Skeletal muscle cell (primary cell): ENCODE measurements at places on chromosomes 3 and 15.

- no peak for DNase-seq
Measured at GRCh38 chr3:115156046-115156654, 9.1 kb upstream of the ZBTB20 start.

- no peak for DNase-seq
Measured at GRCh38 chr15:39587731-39588530, 7.1 kb downstream of the THBS1 start.

DNA sequence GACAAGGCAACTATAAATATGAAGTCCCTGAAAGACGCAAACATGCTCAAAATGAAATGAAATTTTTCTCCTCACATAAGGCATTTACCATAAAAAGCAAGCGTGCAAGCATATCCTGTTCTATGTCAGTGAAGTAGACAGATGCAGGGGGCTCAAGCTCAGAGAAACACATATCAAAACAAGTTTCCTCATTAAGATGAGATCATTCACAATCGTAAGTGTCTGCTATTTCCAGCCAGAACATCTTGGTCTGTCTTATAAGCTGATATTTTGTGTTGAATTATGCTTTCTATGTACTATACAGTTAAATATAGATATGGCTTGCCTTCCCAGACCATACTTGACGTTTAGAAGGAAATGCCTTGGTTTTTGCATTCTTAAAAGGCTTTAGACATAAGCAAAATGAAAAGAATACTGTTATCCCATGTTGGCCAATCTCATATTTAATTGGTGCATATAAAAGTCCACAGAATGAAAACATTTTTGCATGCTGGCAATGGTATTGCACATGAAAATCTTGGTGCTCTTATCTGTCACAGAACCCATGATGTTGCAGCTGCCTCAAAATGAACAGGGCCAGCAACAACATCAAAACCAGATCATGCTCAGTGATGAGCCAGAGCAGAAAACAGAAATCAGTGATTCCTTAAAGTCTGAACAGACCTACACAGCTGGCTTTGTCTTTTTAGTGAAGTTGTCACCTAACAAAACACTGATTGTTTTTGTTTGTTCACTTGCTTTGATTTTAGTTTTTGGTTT, 65.4 kb downstream of the SIDT1 start:
- no peak for DNase-seq

- DNase-seq = peak; percentile 53
Measured at GRCh38 chr3:48739955-48740823, 23.2 kb upstream of the IP6K2 start.

DNA sequence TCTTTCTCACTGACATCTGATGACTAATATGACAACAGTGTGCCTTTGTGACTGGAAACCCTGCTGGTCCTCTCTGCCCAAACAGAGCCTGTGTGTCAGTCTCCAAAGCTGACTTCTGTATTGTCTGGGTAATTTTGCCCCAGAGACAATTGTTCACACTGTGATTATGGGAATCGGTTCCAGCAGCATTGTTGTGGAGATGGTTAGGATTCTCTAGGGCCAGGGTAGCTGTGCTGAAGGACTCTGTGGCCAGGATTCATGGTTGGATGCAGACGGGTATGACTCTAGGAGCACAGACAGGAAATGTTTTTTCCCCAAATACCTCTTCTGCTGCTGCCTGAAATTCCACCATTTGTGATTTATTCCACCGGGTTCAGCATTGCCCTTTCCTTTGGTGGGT, 57.5 kb upstream of the ITGA11 start:
- DNase-seq = no peak

DNA sequence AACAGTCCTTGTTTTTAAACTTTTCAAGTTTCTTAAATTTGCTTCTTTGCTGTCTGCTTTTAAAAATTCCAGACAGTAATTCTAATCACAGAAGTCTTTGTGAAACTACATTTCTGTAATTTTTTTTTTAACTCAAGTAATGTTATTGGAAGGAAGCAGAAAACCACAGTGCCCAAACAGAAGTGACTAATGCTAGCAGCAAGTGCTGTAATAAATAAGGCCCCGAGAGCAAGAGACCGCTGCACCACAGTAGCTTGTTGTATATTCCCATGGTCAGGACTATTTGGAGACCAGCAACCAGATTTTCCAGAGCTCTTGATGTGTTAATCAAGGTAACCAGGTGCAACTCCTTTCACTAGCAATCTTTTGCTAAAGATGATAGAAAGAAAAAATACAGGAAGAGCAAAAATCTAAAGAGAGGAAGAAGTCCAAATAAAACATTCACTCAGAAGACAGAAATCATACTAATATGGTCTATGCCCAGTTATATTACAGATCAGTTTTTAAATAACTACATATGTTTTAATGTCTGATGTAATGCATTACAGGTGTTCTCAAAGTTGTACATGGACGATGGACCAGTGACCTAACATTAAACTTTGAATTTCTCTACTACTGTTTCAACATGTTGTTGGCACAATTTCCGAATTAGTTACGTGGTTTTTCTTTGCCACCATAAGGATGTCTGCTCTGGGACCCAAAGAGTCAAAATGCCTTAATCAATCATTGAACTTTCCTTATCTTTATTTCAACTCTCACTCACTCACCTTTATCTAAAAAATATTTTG, 36.4 kb downstream of the WWTR1 start:
- DNase-seq = peak; percentile 70

GRCh38 chr3:34319881-34320280, 521.5 kb downstream of the PDCD6IP start:
- DNase-seq = no peak

- DNase-seq = no peak
Measured at GRCh38 chr3:196619223-196619622, 20.3 kb upstream of the NRROS start.

DNA sequence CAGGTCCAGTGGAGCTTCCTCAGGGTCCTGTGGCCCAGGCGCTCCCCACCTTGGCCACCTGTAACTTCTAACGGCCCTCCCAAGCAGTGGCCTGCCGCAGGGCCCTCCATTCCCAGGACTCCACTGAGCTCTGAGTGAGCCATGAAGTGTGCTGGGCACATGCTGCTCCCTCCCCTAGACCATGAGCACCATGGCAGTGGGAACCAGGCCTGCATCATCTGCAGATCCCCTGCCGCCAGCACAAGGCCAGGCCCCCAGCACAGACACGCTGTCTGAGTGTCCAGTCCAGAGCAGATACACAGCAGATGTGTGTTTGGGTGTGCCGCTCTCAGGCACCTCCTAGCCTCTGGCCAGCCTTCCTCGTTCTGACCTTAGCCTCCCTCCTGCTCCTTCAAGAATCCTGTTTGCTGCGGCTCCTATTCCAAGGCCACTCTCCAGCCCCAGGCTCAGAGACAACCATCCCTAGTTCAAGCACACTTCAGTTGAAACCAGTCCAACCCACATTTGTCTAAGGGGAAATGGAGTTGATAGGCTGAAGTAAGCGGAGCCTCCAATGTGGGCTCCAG, 7.0 kb upstream of the KLF15 start:
- DNase-seq = no peak

GRCh38 chr3:71062952-71063772, 520.4 kb downstream of the FOXP1 start:
- DNase-seq = no peak

- DNase-seq = peak; percentile 38
Measured at GRCh38 chr3:128385080-128385832, 81.4 kb downstream of the DNAJB8 start.

DNA sequence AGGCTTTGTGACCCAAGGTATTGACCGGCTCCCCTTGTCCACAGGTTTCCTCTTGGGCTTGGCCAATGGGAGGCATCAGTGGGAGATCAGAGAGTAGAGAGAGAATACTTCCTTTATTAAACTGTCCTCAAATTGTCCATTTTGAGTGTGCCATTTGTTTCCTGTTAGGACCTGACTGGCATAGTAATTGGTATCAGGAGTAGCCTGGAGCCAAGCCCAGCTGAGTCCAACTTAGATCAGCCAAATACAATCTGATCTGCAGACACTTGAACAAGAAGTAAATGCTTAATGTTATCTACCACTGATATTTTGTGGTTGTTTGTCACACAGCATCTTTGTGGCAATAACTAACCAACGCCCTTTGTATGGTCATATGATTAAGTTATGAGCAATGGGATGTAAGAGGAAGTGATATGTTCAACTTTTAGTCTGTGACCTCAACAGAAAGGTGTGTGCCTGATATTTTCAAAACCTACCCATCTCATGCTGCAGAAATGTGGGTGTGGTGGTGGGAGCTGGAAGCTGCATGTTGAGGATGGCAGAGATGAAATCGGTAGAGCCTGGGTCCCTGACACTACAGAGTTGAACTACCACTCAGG, 13.3 kb downstream of the MYD88 start:
- no peak for DNase-seq

GRCh38 chr3:52237006-52237656, 1.8 kb downstream of the TWF2 start:
- no peak for DNase-seq

DNA sequence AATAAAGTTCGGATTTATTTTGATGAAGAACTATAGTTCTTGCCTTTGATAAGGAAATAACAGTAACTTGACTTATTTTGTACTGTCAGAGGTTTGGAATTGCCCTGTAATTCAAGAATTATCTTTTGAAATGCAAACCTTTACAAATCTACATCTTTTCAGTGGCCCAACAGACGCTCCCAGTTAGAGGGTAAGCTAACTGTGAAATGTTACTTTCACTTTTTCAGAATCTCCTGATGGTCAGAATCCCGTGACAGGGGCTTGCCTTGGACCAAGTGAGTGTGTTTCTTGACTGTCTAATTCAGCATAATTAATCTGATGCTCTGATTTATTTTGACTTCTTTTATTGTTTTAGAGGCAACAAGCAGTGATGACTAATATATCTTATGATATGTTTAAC, 262.5 kb downstream of the PLOD2 start:
- DNase-seq = no peak

DNA sequence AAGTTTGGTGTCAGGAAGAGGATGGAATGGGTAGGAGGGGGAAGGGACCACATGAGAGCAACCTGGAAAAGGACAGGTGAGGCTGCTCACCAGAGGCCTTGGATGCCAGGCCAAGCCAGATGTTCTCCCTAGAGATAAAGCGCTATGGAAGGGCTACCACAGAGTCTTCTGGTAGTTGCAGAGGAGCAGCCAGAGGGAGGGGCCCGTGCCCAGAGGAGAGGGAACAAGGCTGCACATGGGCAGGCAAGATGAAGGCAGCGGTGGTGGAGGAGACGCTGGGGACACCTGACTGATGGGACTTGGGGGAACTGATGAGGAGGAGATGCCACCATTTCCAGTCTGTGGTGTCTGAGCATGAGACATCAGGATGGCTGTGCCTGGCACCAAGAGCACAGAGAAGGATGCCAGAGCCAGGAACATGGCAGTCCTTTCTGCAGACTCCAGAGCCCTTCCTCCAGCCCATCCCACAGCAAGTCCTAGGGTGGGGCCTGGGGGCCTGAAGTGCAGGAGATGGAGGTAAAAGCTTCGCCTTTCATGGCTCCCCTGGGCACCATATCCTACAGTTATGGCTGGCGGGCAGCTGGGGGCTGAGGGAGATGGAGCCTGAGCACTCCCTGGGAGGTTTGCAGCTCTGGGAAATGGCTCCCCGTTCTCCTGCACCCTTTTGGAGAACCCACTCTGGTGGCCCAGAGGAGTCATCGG, 103.0 kb downstream of the ETFA start:
- DNase-seq = no peak

- DNase-seq = no peak
Measured at GRCh38 chr3:71247221-71247957, 336.1 kb downstream of the FOXP1 start.

DNA sequence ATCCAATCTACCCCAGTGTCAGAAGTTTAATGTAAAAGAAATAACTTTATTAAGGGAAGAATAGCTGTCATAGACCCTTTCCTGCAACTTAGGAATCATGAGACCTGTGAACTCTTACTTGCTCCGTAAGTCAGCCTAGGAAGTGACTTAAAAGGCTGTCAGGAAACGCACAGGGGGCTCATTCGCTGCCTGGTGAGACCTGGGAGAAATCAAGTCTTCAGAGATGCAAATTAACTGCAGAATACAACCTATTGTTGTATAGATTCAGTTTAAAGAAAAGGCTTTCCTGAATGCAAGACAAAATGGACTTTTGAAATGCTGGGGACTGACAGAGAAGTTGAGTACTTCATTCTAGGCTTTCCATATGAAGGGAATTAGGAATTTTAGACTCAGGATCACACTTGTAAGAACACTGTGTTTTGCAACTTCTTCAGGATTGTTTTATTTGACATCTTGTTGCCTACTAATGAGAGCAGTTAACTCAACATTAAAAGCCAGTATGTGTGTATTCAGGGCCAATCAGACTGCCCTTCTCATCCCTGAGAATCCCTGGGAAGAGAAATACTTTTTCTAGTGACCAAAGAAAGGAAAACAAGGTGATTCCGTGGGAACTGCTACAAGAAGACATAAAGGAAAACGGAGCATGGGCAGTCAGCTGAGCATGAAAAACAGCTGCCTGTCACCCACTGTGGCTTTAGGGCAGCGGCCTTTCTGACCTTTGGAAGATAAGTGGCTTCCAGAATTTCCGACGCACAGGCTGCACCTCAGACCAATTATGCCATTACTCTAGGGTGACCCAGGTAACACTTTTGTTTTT, 18.5 kb upstream of the DPPA4 start:
- no peak for DNase-seq

DNA sequence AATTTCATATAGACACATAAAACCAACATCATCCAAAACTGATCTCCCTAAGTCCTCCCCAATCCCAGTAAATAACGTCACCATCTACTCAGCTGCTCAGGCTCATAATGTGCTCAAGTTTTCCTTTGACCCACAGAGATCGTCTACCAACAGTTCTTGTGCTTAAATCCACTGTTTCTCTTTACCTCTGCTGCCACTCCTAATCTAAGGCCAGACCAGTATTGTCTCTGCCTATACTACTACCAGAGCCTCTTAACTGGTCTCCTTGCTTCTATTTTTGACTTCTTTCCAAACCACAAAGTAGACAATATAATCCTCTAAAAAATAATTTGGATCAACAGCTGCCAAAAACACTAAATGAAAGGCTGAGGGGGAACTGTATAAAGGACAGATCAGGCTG, 65.3 kb downstream of the CLASP2 start:
- DNase-seq = no peak

DNA sequence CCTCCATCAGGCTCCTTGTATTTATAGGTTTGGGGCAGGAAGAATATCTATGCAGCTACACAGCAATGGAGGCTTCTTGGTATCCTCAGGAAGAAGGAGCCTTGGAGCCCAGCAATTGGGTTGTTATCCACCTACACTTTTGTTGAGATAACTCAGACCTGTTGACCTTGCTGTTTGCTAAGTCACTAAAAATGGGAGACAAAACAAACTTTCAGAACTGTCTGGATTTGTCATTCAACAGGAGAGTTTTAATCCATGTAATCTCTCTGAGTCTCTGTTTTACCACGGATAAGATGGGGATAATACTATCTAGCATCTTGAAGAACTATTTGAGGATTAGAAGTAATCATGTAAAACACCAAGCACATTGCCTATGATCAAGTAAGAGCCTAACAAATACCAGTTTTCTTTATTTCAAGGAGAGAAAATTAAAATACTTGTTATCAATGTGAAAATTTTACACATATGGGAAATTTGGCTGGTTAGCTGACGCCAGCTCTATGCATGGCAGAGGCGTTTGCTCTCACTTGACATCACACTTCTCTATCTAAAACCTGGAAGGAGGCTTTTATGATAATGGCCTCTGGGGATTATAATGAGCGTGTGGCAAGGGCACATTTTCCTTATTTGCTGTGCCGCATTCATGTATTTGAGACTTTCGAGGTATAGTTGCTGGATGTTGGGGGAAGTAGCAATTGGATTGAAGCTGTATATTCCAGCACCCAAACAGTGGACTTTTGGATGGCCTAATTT, 215.6 kb downstream of the PDCD6IP start:
- no peak for DNase-seq
